Heart right ventricle (tissue), 16 donors: ENCODE measurements at places on chromosomes 12 and 14.

DNA sequence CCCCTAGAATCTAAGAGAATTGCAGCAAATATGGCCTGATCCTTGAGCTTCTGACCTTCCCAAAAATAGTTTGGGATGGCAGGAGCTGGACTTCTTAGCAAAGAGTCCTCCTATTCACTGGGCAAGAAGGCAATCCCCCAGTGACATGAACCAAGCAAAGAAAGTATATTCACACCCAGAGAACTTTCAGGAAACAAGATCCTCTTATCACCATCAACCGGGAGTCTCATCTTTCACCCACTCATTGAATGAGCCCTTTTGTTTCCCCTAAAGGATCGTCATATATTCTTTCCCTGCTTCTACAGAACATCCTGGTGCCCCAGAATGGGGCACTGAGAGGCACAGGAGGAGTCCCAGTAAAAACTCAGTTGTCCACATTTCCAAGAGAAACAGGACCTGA, 19.7 kb downstream of the SPTB start:
- no peak for DNase-seq

DNA sequence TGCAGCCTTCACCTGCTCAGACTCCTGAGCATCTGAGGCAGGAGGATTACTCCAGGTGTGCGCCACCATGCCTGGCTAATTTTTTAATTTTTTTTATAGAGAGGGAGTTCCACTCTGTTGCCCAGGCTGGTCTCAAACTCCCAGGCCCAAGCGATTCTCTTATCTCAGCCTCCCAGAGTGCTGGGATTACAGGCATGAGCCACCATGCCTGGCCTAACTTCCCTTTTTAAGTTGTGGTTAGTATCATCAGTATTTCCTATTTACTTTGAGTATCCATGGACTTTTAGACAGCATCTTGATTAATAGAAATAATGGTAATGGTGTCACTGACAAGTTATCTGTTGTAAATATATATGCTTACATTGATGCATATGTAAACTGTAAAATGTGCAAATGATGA, 116.9 kb downstream of the FGD4 start:
- no peak for DNase-seq

DNA sequence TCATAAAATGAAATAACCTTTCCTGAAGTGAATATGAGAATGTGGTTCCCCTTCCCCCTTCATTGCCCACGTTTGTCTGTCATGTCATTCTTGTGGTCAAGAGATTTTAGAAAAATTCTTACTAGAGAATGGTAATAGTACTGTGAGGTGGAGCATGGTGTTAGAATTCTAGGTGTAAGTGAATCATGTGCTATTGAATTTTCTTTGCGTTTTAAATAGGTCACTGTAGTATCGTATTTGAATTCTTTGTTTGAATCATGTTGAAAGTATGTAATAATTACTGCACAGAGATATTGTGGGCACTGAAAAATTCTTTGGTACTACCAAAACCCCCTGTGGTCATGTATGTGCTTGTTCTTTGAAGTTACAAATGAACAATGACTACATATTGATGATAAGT, 49.9 kb downstream of the FUT8 start:
- DNase-seq = no peak

GRCh38 chr12:63294327-63294632, 143.3 kb upstream of the AVPR1A start:
- DNase-seq = no peak

DNA sequence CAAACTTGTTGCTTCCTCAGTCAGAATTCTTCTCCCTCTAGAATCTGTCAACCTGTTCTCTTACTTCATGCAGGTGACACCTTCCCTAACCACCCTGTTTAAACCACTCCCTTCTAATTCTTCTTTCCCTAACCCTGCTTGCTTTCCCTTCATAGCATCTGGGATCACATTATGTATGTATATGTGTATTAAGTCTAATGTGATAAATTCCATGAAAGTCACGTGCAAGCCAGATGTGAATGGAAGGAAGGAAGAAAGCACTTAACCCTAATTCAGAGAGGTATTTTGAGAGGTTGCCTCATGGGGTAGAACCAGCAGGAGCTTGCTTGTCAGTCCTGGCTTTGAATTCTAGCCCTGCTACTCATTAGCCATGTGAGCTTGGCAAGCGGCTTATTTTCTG, 340.0 kb downstream of the TRHDE start:
- DNase-seq = no peak

- no peak for DNase-seq
Measured at GRCh38 chr14:53042480-53042879, 91.6 kb upstream of the FERMT2 start.

- DNase-seq = no peak
Measured at GRCh38 chr12:52662093-52662917, 10.3 kb upstream of the KRT2 start.
